ENCODE measurements at places on chromosomes 4 and X.

DNA sequence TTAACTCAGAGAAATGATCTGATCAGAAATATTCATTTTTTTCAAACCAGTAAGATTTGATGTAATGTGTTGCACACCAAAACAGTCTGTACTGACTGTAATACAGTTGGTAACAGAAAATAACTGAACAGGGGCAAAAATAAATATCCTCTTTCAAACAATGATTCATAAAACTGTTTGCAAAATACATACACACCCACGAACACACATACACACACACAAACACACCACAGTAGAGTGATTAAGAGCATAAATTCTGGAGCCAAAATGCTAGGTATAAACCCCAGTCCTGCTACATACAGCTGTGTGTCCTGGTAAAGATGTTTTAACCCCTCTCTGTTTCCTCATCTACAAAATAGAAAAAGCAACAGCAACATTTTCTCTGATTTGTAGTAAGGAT lies 376.6 kb downstream of the PDGFC start:
- no peak for DNase-seq

GRCh38 chr4:158783785-158784184 lies 15.0 kb downstream of the FNIP2 start:
- DNase-seq, result no peak

DNA sequence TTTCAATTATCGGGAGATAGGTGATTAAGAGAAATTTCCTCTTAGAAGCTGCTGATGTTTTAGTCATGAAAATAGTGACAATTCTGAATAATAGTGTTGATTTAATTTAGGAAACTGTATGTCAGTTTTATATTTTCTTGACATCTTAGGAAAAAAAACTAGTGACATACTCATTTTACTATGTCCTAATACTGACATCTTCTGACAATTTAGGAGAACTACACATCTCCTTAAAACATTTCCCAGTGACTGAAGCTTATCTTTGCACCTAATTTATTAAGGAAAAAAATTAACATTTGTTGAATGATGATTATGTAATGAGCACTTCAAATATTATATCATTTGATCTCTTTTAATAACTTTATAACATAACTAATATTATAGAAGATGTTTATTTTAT lies 42.0 kb upstream of the RBMXL3 start:
- no peak for DNase-seq

GRCh38 chrX:25017667-25018247 lies 2.0 kb upstream of the ARX start:
- DNase-seq, result no peak

DNA sequence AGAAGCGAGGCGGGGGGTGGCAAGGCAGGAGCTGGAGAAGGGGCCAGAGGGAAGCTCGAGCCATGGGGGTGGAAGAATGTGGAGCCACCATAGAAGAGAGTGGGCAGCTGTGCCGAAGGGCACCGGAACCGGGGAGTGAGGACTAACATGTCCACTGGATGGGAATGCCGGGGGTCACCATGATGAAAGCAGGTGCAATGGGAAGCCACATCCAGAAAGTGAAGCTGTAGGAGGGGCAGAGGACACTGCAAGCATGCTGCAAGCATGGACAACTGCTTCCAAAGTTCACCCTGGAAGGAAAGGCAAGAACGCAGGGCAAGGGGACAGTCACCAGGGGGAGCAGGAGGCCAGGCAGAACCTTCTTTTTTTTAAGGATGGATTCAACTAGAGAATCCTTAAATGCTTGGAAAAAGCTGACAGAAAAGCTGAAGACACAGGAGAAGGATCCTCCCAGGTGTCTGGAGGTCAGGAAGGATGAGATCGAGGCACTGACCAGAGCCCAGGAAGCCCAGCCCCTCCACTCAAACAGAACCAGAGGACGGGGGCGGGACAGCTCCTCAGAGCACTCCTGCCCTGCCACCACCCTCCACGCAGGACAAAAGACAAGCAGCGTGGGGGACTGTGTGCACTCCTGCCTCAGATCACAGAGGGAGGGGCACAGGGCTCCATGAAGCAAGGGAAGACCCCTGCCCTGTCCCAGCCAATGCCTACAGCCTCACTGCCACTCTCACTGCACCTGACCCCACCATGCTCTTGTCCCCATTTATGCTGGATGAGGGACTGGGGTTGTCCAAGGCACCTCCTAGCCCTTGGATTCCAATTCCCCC lies 169.2 kb downstream of the AFAP1 start:
- DNase-seq, result no peak

GRCh38 chrX:154373340-154374306 lies 811 bp downstream of the FLNA start:
- no peak for DNase-seq

DNA sequence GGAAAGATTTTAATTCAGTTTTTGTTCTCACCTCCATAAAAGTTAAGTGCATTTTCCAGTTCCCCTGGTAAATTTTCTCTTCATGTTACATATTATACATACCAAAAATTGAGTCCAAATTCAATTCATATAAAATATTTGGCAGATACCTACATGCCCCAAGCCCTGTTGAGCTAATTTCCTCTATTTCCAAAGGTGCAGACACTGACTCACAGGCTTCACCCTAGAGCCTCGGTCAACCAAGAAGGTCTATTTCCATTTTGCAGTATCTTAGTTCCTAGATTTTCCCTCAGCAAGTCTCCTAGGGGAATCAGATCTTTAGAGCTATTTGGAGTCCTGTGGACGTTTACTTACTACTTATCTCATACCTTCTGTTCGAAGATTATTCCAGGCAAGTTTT lies 174.4 kb downstream of the TSPAN5 start:
- no peak for DNase-seq

Measured in OCI-LY7 (cell line).